ENCODE measurements at places on chromosomes 2 and 18. TPM values are rescaled to one million over a fixed set of nuclear protein-coding genes. Genes with fewer than 3 reads are reported as not detected.

DNA sequence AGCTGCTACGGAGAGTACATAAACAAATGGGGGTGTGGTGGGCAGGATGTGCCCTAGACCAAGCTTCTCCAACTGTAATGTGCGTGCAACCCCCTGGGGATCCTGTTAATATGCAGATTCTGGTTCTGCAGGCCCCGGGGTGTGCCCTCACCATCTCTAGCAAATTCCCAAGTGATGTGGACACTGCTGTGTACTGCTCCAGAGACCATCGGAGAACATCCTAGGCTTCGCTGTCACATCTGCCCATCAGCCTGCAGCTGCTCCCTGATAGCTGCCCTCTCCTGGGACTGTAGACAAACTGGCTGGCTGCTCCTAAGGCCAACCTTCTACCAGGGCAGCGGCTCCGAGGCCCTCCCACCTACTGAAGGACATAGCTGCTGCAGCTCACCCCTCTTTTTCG is 3.2 kb downstream of the HS1BP3 start:
- DNase-seq, result no peak

GRCh38 chr2:12778811-12779579 is 62.3 kb downstream of the TRIB2 start:
- no peak for DNase-seq

DNA sequence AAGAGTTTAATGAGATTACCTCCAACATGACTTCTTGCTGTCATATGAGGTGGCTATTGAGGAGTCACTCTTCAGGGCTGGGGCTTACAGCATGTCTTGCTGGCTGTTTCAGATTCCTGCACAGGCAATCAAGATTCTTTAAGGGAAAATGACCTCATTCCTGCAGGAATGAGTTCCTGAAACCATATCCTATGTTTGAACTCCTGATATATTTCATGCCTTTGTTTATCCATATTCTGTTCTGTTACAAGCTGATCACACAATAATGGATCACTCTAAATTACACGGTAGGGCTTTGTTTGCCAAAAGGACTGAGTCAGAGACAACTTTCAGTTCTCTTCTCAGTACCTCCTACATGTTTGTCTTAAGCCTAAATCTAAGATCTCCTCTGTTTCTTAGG is 879.8 kb upstream of the PIK3C3 start:
- DNase-seq, result no peak

- DNase-seq, result no peak
These were observed 22.5 kb upstream of the RAB27B start for GRCh38 chr18:54805571-54806334.

GRCh38 chr2:170361090-170361936 is 183.4 kb downstream of the MYO3B start:
- DNase-seq, result peak; percentile 35

DNA sequence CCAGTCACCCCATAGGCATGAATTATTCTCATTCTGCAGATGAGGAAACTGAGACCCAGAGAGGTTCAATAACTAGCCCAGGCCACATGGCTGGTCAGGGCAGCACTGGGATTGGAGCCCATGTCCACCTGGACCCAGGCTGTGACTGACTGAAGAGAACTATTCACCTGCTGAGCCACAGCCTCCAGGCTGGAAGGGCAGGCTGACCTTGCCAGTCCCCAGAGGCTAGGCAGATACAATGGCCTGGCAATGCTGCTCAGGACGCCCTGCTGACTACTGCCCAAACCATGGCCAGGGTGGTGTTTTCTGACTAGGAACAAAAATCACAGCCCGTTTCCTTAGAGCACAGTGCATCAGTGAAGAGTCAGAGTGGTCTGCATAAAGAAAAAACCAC is 36.8 kb downstream of the HS6ST1 start:
- no peak for DNase-seq

DIPK1C gene
- polyA plus RNA-seq, result 0.18 TPM

SLC30A3 gene
- polyA plus RNA-seq, result 0.98 TPM
